NCI-H1105 (cell line): ENCODE measurements at places on chromosomes 2 and 18.

DNA sequence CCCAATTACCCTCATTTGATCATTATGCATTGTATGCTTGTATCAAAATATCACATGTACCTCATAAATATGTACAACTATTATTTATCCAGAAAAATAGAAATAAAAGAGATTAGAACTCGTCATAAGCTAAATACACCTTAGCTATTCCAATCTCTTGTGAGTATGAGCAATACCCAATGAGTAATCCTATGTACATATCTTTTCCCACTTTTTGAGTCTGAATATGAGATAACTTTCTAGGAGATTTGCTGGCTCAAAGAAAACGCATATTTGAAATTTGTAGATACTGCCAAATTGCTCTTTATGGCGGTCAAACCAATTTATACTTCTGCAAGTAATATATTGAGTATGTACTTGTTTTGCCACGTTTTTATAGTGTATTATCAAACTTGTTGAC lies 24.1 kb downstream of the PRKD3 start:
- DNase-seq: no peak

GRCh38 chr2:69665152-69665551 lies 21.6 kb upstream of the AAK1 start:
- DNase-seq: no peak

DNA sequence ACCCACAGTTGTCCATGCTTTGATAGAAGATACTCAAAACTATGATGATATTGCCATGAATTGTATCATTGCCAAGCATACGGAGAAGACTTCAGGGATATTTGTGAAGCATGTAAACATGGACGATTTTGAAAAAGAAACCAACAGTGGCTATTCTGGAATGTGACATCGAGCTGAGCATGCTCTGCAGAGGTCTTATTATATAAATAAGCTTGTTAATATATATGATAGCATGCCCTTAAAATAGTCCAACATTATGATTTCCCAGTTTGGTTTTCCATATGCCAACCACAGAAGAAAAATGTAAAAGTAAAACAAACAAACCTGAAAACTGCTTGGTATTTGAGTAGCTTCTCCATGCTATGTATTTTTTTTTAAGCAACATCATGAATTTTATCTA lies 159.1 kb downstream of the LNPK start:
- DNase-seq: no peak

- peak; percentile 34 for DNase-seq
Measured at GRCh38 chr2:227127201-227127600, 36.8 kb downstream of the COL4A4 start.
